ENCODE measurements at places on chromosomes 6 and 20.
A peak's percentile ranks its signal among the peaks of the same experiment; 100 is the strongest.

GRCh38 chr6:130697995-130698535 is 129.1 kb upstream of the SMLR1 start:
- DNase-seq, result peak; percentile 24

GRCh38 chr20:57967364-57967763 is 257.5 kb upstream of the PMEPA1 start:
- DNase-seq, result no peak

- no peak for DNase-seq
These were observed 2.3 kb downstream of the POPDC3 start for GRCh38 chr6:105177556-105177955.

DNA sequence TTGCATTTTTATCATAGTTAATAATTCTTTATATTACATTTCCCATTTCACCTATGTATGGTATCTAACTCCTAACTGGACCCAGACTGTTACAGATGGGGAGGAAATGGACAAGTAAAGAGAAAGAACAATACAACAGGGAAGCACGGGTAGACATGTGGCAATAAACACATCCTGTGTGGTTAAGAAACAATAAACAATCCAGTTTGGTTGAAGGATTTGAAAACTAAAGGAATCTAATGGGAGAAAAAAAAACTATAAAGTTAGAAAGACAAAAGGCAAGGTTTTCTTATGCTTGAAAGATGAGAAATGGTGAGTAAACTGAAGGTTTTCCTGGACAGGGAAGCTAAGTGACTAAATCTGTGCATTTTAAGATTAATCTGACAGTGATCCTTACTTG is 34.9 kb upstream of the ALDH8A1 start:
- DNase-seq, result no peak

GRCh38 chr6:133710826-133711225 is 178.1 kb upstream of the TCF21 start:
- no peak for DNase-seq

DNA sequence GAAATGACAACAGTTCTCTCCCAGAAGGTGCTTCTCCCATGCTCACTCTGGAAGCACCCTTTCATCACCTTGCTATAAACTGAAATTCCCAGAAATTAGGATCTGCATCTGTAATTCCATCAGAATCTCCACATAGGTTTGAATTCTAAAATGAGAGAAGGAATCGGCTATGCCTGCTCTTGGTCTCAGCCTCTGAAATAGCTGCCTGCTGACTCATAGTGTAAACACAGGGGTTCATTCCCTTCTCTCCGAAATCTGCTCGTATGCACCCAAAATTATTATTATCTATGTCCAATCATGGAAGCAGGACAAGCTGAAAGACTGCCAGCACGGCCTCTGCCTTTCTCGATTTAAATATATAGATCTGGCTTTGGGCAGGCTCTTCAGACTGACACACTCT is 74.6 kb upstream of the TAB2 start:
- DNase-seq, result no peak

DNA sequence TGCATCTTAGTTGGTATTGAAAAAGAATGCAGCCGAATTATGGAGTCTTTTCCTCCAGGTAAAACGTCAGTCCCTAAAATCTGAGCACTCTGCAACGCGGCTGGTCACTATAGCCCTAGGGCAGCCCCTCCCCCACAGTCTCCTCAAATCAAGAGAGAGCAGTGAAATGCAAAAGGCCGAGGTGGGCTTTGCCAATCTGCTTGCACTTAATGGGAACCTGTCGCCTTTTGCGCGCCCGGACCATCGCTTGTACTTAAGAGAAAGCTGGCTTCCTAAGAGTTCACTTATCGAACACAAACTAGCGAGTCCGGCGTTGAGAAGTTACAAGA is 447 bp downstream of the MCM3 start:
- no peak for DNase-seq

- no peak for DNase-seq
These were observed 113.4 kb downstream of the SCP2D1 start for GRCh38 chr20:18926965-18927364.

- DNase-seq, result no peak
These were observed 620.1 kb downstream of the HTR1B start for GRCh38 chr6:76843054-76843822.

- DNase-seq, result no peak
These were observed 86.8 kb upstream of the MPC1 start for GRCh38 chr6:166469426-166469961.

DNA sequence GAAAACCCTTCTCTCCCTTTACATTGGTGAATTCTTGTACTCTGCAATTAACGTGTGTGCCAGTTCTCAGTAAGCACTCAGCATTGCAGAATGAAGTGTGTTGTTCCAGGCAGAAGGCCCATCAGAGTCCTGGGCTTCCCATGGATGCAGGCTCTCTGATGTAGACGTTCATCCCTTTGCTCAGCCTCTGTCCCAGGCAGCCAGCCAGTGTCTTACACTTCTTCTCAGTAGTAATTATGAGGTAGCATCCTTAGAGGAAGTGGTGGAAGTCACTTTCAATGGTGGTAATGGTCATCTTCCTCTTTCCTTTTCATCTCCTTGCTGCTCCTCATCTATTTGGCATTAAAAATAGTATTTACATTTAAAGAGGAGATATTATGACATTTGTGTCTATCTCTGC is 66.7 kb upstream of the FYN start:
- DNase-seq, result no peak

DNA sequence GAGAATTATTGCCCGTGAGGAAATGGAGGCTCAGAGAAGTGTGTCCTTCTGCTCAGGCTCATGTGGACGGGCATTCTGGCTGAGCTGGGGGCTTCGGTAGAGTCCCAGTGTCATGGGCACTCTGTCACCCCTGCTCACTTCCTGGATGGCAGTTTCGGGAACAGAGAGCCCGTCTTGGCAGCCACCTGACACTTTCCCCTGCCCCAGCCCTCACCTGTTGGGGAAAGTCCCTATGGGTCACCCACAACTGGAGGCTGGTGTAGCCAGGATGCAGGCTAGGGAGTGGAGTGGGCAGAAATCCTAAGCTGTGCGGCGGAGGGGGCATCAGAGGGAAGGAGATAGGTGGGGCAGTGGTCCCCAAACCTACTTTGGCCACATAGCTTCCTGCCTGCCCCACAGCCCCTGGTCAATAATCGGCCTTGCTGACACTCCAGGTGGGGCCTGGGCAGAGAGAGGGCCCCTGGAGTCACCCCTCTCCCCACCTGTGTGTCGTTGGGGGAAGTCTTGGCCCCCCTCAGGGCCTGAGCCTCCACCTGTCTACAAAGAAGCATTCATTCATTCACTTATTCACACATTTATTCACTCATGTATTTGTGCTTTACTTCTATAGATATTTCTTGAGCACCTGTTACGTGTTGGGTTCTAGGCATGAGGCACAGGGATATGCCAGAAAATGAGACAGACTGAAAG is 40.5 kb downstream of the SNAI1 start:
- no peak for DNase-seq

GRCh38 chr6:64539917-64540316 is 904.3 kb downstream of the PHF3 start:
- no peak for DNase-seq

GRCh38 chr20:17568972-17569521 is 828 bp upstream of the DSTN start:
- no peak for DNase-seq

DNA sequence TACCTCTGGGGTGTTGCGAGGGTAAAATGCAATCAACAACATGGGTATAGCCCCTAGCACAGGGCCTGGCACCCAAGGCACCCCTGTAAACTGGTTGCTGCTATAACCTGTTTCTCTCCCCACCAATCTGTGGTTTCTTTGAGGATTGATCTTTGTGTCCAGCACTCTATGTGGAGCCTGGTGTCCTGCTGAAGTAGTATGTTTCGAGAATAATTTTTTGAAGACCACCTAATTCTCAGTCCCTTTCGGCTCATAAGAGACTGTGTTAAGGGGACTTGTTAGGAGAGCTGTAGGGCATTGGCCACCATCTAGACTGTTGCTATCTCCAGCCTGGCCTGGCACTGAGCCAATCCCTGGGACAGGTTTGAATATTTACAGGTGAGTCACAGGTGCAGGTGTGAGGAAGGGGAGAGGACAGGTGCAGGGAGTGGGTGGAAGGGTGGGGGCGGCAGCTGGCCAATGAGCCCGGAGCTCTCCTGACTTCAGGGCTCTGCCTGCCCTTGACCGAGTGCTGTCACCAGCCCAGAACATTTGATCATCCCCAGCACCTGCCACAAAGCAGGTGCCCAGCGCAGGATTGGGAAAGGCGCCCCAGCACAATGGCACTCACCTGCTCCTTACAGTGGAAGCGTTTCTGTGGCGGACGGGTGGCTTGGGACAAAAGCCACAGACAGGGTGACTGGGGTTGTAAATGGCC is 8.1 kb upstream of the C20orf144 start:
- no peak for DNase-seq

- no peak for DNase-seq
These were observed 942.1 kb upstream of the EPHA7 start for GRCh38 chr6:94361304-94362060.

DNA sequence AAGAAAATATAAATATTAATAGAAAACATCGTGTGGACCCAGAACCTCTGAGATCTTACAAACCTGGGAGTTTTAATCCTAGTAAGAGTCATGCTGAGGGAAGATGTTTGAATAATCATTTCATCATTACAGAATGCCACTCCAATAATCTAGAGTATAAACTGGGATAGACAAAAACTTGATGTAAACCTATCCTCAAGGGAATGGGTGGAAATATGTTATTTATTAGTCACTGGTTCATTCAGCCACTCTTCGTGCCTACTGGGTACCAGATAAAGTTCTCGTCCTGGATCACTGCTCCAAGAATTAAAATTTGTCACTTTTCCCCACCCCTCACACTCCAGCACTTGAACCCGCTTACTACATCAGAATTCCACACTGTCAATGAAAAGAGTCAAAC is 7.7 kb downstream of the HLA-B start:
- no peak for DNase-seq

- no peak for DNase-seq
These were observed 64.8 kb downstream of the JARID2 start for GRCh38 chr6:15310680-15311079.

DNA sequence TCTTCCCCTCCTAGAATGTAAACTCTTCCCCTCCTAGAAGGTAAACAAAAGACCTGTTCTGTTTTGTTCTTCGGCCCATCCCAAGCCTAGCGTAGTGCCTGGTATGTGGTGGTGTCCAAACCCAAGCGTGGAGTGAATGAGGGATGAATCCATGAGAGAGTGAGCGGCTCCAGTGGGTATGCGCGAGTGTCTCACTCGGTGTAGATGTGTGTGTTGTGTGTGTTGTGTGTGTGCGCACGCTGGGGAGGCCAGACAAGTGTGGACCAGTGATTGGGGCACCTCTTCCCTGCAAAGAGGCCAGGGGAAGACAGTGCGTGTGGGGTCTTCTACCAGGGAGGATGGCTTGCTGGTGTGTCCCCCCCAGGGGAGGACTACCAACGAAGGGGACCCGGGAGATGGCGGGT is 392 bp upstream of the SLC2A10 start:
- DNase-seq, result no peak

DNA sequence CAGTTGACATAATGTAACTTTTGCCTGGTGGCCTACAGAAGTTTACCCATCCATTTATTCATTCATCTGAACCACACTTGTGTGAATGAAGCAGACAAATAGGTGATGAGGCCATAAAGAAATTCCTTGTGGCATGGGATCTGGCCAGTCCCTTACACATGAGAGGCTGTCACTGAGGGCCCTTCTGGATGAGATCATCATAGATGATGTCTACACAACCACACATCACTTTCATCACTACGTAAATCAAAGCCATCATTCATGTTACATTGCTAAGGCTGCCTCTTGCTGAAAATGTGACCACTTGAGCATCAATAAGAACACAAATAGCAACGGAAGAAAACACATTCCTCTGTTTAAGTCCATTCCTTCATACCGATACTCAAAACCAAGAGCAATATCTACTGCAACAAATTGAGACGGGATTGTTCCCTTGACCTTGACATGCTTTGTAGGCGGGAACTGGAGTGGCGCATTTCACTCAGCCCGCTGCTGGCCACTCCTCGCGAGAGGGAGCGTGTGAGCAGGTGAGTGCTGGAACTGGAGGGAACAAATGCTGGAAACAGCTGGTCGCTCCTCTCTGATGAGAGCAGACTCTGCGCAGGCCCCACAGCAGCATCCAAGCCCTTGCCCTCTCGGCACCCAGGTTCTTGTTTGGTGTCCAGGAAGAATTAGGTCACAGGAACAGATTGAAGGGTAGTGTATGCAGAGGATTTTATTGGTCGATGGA is 49.3 kb downstream of the FAM50B start:
- DNase-seq, result no peak

- DNase-seq, result no peak
These were observed 781.0 kb upstream of the ADGRB3 start for GRCh38 chr6:67854098-67854497.

DNA sequence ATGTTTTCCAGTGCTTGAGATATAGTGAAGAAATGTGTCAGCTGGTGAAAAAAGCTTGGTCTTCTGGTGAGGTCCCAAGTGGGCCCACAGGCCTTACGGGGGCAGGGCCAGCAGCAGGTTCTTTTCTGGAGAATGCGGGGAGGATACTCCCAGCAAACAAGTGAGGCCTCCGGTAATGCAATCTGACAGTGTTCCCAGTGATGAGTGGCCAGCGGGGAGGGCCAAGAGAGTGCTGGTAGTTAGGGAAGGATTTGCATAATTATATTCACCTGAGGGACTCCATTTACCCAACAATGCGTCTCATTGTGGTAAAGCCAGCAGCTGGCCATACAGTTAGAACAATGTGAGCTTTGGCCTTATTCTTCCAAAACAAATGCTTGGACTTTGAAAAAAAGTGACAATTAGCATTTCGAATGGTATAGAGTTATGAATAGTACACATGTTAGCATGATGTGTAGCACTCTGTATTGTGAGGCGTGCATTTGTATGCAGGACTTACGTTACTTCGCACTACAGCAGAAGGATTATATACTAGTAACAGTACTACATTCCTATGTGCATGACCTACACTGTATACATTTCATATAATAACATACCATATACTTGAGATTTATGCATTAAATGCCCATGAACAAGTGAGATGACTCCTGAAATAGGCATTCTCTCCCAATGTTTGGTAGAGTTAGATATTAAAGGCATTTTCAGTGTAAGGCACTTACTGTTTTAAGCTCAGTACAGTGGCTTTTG is 69.8 kb downstream of the MYB start:
- DNase-seq, result no peak

GRCh38 chr6:93416571-93417420 is 2.6 kb downstream of the EPHA7 start:
- DNase-seq, result no peak

- DNase-seq, result no peak
These were observed 21.5 kb downstream of the ZKSCAN3 start for GRCh38 chr6:28371280-28371679.

GRCh38 chr6:2663123-2663522 is 87.6 kb downstream of the MYLK4 start:
- DNase-seq, result no peak

GRCh38 chr6:69917834-69918233 is 51.5 kb downstream of the COL19A1 start:
- no peak for DNase-seq

GRCh38 chr6:25789475-25789874 is 34.9 kb downstream of the SLC17A4 start:
- no peak for DNase-seq

GRCh38 chr6:111427341-111428116 is 55.5 kb downstream of the REV3L start:
- no peak for DNase-seq

All from stimulated activated CD8-positive, alpha-beta memory T cell treated with anti-CD3 and anti-CD28 coated beads, Interleukin-15, amount 100 ng/mL, for 1 hour (primary cell).